ENCODE measurements at places on chromosomes 11 and 22. TPM values are rescaled to one million over a fixed set of nuclear protein-coding genes. Genes with fewer than 3 reads are reported as not detected.

DNA sequence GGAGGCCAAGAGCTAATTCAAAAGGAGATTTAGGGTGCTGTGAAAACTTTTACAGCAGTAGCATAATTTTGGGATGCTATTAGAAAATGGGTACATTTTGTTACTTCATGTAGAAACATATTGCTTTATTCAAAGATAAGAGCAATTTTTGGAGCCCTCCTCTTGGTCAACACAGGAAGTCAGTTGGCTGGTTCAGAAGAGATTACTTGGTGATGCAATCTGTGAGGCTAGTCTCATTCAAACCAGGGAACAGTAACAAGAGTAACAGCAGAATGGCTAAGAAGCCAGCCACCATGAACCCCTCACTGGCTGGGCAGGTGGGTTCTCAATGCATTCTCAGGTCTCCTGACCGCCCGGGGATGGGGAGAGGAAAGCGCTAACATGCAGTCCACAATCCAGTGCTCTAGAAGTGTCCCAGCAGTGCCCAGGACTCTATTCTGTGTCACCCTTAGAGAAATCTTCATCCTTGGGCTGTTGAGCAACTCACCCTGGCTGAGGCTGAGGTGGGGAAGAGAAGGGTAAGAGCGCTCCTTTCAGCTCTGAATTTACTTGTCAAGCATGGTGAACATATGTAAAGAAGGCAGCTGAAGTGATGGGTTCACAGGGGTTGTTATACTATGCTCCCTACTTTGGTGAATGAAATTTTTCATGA lies 262.2 kb upstream of the UBASH3B start:
- DNase-seq = no peak

GRCh38 chr11:85771568-85771967 lies 39.4 kb downstream of the SYTL2 start:
- no peak for DNase-seq

- DNase-seq = no peak
Observed at GRCh38 chr11:13335319-13335718, 57.7 kb downstream of the BMAL1 start.

DNA sequence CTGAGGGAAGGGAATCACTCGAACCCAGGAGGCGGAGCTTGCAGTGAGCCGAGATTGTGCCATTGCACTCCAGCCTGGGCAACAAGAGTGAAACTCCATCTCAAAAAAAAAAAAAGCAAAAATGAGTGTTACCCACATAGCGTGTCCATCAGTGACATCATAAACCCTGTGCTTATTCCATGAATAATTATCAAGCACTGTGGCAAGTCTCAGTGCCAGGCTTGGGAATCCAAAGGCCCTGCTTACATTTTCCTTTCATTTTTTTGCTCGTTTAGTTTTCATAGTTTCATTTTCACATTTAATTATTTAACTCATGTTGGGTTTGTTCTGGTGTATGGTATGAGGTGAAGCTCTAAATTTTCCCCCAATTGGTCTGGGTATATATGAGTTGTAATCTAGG lies 46.5 kb downstream of the NEU3 start:
- no peak for DNase-seq

DNA sequence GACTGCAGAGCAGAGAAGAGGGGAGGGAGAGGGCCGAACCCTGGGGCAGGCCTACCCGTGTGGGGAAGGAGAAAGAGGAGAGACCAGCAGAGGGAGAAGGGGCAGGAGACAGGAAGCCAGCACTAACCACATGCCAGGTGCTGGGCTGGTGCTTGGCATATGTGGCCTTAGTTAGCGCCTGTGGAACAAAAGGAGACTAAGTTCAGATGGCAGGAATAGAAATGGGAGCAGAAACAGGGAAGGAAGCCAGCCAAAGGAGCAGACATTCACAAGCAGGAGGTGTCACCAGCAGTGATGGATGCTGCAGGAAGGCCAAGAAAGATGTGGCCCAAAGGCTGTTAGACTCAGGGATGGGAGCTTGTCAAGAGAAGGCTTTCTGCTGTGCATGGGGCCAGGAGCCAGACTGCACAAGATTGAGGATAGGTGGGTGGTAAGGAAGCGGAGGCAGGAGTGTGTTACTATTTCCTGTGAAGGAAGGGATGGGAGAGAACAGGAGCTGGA lies 26.7 kb downstream of the TREH start:
- DNase-seq = peak; percentile 37

DNA sequence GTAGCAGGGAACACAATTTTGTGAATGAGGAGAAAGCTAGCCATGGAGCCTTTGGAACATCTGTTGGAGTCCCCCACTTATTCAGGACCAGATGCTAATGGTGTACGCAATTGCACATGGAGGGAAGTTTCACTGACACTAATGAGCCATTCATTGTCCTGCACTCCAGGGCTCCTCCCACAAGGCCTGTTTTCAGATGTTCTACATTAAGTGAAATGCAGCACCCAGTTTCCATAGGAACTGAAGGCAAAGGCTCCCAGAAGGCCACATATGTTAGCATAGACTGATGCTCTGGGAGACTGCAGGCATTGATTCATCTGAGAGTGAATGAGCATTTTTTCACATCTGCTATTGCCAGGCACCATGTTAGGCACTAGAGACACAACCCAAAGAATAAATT lies 399.5 kb downstream of the ETS1 start:
- DNase-seq = no peak

- DNase-seq = no peak
Observed at GRCh38 chr11:75841739-75842138, 26.7 kb downstream of the UVRAG start.

GRCh38 chr11:109197656-109198055 lies 224.3 kb upstream of the C11orf87 start:
- no peak for DNase-seq

- DNase-seq = no peak
Observed at GRCh38 chr11:96092511-96092910, 168.6 kb upstream of the MTMR2 start.

- no peak for DNase-seq
Observed at GRCh38 chr11:47272706-47273105, 2.8 kb downstream of the MADD start.

DNA sequence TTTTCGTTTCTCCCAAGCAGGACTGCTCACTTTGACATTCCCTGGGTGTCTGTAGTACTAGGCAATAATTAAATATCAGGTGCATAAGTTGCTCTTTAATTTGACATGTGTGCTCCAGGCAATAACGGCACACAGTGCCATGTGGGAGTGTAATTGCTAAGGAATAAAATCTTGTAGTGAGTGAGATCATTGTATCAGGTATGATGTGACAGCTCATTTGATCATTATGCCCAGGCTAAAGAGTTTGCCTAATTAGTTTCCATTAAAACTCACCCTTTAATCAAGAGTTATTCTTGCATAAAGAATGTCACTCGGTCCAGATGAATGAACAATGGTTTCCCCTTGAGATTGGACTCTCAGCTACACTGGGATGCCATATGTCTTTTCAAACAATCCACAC lies 220.0 kb downstream of the INSC start:
- no peak for DNase-seq

- DNase-seq = no peak
Observed at GRCh38 chr22:45548991-45549761, 46.5 kb downstream of the FBLN1 start.

DNA sequence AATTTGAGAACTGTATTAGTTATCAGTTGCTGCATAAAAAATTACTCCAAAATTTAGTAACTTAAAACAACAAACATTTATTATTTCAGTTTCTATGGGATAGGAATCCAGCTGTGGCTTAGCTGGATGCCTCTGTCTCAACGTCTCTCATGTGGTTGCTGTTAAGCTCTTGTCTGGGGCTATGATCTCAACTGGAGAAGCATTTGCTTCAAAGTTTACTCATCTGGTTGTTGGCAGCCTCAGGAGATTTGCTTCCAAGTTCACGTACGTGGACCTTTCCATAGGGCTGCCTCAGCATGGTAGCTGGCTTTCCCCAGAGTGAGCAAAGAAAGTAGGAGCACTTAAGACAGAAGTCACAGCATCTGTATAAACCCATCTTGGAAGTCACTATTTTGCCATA lies 144.9 kb upstream of the SESN3 start:
- no peak for DNase-seq

- DNase-seq = no peak
Observed at GRCh38 chr11:15793043-15793996, 563.0 kb downstream of the SOX6 start.

DNA sequence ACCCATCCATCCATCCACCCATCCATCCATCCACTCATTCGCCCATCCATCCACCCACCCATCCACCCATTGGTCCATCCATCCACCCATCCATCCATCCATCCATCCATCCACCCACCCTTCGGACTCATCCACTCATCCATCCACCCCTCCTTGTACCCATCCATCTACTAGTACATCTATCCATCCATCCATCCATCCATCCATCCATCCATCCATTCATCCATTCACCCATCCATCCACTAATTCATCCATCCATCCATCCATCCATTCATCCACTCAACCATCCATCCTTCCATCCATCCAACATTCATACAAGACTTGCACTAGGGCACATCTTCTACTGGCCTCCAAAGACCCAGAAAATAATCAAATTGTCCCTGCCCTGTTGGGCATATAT lies 20.0 kb downstream of the MYEOV start:
- no peak for DNase-seq

- no peak for DNase-seq
Observed at GRCh38 chr11:119677840-119678239, 51.2 kb downstream of the NECTIN1 start.

GRCh38 chr11:132300283-132300682 lies 929.9 kb downstream of the NTM start:
- DNase-seq = no peak

GRCh38 chr22:18067548-18068341 lies 10.0 kb upstream of the PEX26 start:
- peak; percentile 62 for DNase-seq

GRCh38 chr22:27409299-27409698 lies 392.3 kb downstream of the MN1 start:
- no peak for DNase-seq

DNA sequence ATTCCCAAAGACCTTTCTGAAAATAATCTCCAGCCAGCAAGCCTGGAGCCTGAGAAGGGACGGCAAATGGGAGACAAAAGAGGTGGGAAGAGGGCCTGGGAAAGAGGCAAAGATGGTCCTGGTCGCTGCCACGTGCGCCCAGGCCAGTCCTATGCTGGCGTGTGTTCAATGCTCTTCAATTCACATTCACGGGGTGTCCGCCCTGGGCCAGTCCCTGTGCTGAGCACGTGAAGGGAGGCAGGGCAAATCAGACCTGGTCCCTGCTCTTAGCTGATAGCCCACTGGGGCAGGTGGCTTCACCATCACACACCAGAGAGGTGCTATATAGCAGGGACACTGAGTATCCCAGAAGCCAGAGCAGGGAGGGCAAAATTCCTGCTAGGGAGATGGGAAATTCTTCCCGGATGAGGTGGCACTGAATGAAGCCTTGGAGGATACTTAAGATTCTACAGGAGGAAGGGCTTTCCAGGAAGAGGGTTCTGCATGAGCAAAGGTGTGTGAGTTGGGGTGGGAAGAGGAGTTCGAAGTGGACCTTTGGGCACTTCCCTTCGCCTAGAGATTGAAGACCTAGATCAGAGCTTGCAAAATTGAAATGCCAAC lies 148.2 kb downstream of the CHST1 start:
- DNase-seq = no peak

DNA sequence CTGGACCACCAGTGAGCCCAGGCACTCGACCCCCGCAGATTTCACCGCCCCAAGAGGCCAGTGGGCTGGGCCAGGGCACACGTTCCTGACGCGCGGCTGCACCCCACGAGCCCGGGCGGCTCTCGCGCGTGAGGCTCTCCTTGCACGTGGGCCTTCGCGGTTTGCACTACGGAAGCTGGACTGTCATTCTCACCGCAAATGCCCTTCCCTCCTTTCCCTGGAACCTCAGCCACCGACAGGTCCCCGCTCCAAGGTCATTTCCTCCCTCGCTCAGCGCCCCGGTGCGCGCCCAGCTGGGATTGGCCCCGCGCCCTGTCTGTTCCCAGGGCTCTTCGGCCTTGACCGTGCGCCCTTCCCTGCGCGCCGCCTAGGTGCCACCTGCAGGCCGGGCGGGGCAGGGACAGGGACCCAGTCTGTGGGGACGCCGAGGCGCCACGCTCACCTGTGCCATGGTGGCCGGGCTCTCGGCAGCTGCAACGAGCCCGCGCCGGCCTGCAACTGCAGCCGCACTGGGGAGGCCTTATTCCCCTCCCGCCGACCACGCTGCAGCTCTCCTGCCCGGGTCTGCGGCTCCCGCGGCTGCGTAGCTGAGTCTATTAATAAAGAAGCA lies 2.1 kb upstream of the CPT1A start:
- DNase-seq = peak; percentile 87

DNA sequence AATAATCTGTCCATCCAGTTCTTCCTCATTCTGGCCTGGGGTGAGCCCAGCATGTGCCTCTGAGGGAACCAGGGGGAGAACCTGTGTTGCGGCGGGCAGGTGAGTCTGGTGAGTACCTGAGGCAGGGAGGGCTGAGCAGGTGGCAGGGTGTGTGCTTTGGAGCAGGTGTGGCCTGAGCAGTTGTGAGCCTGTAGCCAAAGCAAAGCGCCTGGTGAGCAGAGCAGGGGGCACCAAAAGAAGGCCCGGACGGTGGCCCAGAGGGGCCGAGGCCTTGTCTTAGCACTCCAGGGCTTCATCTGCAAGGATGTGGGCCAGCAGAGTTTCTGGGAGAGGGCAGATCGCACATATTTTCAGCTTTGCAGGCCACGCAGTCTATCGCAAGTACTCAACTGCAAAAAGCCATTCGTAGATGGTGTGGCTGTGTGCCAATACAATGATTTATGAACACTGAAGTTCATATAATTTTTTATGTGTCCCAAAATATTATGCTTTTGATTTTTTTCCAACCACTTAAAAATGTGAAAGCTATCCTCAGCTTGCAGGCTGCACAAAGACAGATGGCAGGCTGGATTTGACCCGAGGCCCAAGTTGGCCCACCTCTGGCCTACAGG lies 8.7 kb downstream of the GLB1L2 start:
- DNase-seq = no peak

GRCh38 chr11:34792814-34793258 lies 123.3 kb downstream of the APIP start:
- no peak for DNase-seq

- no peak for DNase-seq
Observed at GRCh38 chr22:21837248-21837979, 30.0 kb downstream of the MAPK1 start.

- DNase-seq = no peak
Observed at GRCh38 chr11:96043291-96043690, 119.4 kb upstream of the MTMR2 start.

- no peak for DNase-seq
Observed at GRCh38 chr11:64713781-64714363, 9.1 kb downstream of the NRXN2 start.

- no peak for DNase-seq
Observed at GRCh38 chr22:33321466-33321865, 263.3 kb upstream of the SYN3 start.

GRCh38 chr11:64643920-64644646 lies 53.1 kb downstream of the SLC22A12 start:
- no peak for DNase-seq

GRCh38 chr11:35033011-35033410 lies 106.0 kb upstream of the CD44 start:
- DNase-seq = no peak

Gene EPS8L2
- 23.8 TPM for total RNA-seq

Gene CFAP300
- 6.9 TPM for total RNA-seq

Gene ZP1
- total RNA-seq = not detected

Gene ROM1
- 7.1 TPM for total RNA-seq

Gene MS4A6A
- 50.3 TPM for total RNA-seq

Gene FREY1
- total RNA-seq = not detected

Gene OR2AG2
- total RNA-seq = not detected

Gene OR11H1
- total RNA-seq = not detected

Gene KIF18A
- 4.2 TPM for total RNA-seq

Gene ROBO3
- total RNA-seq = 16.0 TPM

Gene OR5B12
- total RNA-seq = not detected

Gene ALDH3B1
- total RNA-seq = 11.2 TPM

Gene C1QTNF4
- 2.0 TPM for total RNA-seq
